ENCODE measurements at places on chromosomes 3 and 15. TPM values are rescaled to one million over a fixed set of nuclear protein-coding genes. Genes with fewer than 3 reads are reported as not detected.

GRCh38 chr3:134372396-134373270, 1.6 kb downstream of the AMOTL2 start:
- no peak for DNase-seq

GRCh38 chr15:94238539-94239118, 7.3 kb downstream of the MCTP2 start:
- DNase-seq: no peak

The ACAD11 gene
- total RNA-seq: 15.2 TPM

The GHRL gene
- total RNA-seq: not detected

DNA sequence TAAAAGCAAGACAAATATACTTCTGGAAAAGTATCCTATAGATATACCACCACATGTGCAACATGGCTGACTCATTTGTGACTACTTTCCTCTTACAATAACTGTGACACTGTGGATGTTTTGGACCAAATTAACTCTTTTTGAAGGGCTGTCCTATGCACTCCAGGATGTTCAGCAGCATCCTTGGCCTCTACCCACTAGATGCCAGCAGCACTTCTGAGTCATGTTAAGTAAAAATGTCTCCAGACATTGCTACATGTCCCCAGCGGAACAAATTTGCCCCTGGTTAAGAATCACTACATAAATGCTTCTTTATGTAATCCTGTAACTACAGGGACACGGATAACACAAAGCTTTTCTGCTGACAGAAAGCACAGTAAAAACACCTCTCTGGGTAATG, 32.0 kb downstream of the RUVBL1 start:
- no peak for DNase-seq

The TLE3 gene
- total RNA-seq: 90.9 TPM

The PTH1R gene
- total RNA-seq: 2.1 TPM

GRCh38 chr15:95715906-95716656, 614.4 kb upstream of the NR2F2 start:
- DNase-seq: no peak

The PRKCD gene
- total RNA-seq: 6.9 TPM

DNA sequence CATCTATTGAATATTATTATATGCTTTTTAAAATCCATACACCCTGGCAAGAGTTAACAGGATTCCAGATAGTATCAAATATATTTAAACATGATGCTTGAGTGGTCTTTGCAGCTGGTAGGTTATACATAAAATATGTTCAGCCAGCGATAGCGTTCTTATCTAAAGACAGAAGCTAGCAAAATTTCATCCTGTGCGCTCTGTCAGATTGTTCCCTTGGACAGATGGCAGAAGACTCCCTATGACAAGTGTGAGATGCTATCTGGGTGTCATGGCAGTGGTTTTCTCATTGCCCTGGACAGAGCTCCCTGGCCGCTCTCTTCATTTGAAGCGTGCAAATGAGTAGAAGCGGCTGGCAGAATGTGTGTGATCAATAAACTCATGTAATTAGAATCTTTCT, 175.2 kb upstream of the SOX14 start:
- no peak for DNase-seq

The LHFPL4 gene
- not detected for total RNA-seq

- DNase-seq: no peak
Observed at GRCh38 chr3:189275852-189276251, 104.1 kb downstream of the TPRG1 start.

DNA sequence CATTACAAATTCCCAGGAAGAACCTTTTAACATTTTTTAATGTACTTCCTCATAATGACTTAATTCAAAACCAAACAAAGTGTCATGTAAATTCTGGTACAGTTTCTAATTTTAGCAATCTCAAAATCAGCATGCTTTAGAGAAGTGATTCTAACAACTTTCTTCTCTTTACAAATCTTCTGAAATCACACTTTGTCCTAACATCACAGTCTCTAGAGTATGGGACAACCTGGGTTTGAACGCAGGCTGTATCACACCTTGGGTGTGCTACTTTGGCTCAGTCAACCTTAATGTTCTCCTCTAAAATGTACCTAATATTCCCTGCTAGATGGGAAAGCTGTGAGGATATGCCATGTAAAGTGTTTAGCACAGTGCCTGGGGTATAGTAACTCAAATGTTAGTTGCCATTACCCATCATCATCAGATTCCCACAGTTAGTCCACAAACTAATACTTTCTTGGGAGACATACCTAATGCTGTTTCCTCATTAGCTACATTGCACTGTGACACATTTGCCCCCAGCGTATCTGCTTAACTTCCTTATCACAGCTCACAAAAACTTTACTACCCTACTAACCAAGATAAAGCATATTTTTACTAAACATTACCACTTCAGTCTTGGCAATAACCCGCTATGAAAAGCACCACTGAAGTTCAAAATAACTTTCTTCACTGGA, 3.1 kb downstream of the TSPAN3 start:
- DNase-seq: no peak

The PP2D1 gene
- not detected for total RNA-seq

GRCh38 chr15:25431836-25432561, 6.8 kb downstream of the UBE3A start:
- DNase-seq: no peak

The LIPC gene
- total RNA-seq: 1.1 TPM

DNA sequence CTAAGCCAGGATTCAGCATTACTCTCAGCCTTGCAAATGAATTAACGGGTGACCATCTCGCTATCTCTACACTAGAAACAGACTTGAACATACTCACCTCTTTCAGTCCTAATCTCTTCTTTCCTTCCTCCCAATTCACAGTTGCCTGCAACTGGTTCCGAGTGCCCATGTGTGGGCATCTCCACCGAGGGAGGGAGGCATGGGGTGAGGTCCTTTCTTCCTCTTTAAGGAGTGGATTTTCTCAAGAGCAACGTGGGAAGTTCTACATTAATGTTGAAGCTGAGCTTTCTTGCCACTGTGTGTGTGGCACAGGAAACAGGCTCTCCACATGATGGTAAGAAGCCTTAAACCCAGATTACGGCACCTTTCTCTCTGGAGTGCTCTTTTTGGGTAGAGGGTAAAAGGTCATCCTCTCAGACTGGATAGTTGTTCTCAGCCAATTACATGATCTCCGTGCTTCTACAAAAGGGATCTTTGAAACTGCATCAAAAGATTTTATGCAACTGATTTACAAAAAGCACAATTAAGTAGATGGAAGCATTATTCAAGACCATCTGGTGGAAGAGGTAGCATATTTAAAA, 286.8 kb upstream of the NR2F2 start:
- no peak for DNase-seq

DNA sequence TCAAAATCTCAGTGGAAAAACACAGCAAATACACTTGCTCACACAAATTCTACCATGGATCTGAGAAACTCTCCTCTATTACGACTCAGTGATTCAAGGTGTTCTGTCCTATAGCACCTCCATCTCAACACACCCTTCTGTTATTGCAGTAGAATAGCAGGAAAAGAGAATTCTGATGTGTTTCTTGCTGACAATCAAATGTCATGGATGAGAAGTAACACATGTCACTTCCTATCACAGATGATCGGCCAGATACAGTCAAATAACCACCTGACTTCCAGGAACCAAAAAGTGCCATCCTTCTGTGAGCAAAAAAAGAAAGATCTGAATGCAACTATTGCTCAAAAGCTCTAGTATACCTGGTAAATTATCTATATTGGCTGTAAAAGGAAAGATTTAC, 734.2 kb upstream of the GBE1 start:
- DNase-seq: no peak

- DNase-seq: no peak
Observed at GRCh38 chr3:113258361-113258760, 47.0 kb downstream of the BOC start.

The GYG1 gene
- total RNA-seq: 32.7 TPM

The SNTN gene
- not detected for total RNA-seq
